GM23338 (cell line): ENCODE measurements at places on chromosomes 11 and 22.

- DNase-seq: peak; percentile 98
These were observed 444 bp upstream of the TSKU start for GRCh38 chr11:76782531-76783293.

GRCh38 chr22:32691101-32691500 lies 110.4 kb upstream of the TIMP3 start:
- DNase-seq: no peak

DNA sequence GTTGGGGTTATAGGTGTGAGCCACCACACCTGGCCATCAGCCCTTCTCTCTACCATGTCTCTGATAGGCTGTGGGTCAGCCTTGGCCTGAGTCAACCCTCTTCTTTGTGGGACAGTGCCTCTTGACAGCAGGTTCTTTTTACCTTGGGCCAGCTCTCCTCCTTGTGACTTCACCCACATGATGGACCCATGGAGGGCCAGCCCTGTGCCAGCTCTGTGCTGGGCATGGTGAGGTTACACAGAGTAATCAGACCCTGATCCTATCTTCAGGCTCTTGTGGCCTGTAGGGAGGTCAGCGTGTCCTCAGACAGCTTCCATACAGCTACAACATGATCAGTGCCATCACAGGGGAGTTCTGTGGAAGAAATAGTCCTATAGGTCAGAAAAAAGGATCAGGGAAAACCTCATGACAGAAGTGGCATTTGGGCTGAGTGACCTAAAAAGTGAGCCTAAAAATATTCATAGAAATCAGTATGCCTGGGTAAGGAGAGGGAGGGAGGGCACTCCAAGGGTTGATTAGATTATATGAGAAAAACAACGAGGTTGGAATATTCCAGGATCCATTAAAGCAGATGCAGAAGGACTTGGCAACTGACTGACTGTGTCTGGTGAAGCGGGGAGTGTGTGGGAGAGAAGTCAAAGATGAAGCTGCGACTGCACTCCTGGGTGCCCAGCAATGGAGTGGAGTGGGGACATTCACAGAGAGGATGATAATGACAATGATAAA lies 17.1 kb downstream of the OTOG start:
- DNase-seq: no peak

DNA sequence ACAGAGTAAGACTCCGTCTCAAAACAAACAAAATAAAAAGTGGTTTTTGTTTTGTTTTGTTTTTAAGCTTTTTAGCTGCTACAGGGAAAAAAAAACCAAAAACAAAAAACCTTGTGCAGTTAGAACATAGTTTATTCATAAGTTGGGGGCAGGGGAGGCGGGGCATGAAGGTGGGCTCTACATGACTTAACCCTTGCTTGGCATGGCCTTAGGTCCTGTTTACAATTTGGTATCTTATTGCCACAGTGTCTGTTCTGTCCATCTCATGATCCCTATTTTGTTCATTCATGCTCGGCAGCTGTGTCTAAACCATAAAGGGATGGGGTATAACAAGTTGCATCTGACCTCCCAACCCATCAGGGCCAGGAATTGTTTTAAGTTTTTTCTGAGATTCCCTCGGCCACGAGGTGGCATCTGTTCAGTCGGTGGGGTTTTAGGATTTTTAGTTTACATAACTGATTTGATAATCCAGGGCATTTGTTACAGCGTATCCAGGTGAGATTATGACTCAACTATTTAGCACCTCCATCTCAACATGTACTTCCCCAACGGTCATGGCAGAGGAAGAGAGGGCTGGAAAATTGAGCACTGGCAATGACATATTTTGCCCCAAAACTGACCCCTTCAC lies 6.9 kb downstream of the AP5B1 start:
- DNase-seq: no peak

GRCh38 chr22:37282385-37282677 lies at the start of gene CYTH4:
CYTH4 (plus strand) TSS chr22:37282508; CDS start chr22:37282570, 62 bp downstream.
- DNase-seq: no peak
